Eye (tissue), 1 donor: ENCODE measurements at places on chromosomes 3 and 15.

DNA sequence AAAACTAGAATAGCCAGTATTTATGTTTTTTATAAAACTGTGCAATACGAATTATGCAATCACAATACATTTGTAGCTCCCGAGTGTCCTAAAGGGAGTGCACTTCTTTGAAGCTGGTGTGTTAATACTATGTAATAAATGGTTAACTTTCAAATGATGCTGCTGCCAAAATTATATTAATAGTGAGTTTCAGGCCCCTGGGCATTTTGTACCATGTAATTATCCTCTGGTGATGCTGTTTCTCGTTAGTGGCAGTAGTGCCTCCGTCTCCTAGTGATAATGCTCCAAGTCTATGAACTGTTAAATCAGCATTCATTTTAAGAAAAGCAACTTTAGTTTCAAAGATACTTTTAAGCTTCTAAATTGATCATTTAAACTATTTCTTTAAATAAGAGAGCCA is 132.7 kb upstream of the BHLHE40 start:
- no peak for DNase-seq

DNA sequence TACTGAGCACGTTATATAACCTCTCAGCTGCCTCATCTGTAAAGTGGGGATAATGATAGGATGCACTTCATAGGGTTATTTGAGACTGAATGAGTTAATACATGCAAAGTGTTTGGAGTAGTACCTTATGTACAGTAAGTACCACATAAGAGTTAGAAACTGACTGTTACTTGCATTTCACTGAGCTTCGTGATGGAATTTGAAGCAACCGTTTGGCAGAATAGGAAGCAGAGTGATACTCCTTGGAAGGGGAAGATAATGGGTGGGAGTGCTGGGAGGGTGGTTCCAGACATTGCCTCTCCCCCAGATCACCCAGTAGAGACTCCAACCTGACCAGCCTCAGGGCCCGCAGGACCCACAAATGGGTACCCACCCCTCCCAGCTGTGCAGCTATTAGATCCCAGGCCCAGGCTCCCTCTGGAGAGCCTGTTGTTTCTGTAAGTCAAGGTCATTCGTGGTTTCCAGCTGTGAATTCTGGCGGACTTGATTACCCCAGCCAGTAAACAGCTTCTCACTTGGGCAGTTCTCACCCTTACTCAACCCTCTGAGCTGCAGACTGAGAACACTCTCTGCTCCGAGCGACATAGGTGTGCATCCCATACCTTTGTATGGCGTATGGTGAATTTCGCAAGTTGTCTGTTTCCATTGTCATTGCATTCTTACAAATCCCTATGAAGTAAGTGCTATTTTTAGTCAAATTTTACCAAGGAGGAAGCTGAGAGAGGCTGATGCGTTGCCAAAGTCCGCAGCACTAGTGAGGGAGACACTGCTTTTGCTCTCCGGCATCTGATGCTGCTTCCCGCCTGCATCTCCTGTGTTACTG is 11.1 kb downstream of the ALPK3 start:
- no peak for DNase-seq

DNA sequence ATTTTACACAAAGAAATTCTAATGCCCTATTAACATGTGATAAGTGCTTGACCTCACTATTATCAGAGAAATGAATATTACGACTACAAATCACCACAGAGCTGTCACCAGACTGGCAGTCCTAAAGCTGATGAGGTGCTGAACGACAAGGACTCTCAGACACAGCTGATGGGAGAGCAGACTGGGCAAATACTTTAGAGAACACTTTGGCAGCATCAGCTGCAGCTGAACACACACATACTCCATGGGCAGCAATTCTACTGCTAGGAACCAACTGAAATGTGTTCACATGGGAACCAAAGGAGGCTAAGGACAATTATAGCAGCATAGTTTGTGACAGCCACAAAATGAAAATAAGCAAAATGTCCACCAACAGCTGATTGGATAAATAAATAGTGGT is 45.5 kb downstream of the SUSD5 start:
- no peak for DNase-seq

GRCh38 chr15:47513471-47513870 is 203.8 kb upstream of the SEMA6D start:
- DNase-seq, result no peak

DNA sequence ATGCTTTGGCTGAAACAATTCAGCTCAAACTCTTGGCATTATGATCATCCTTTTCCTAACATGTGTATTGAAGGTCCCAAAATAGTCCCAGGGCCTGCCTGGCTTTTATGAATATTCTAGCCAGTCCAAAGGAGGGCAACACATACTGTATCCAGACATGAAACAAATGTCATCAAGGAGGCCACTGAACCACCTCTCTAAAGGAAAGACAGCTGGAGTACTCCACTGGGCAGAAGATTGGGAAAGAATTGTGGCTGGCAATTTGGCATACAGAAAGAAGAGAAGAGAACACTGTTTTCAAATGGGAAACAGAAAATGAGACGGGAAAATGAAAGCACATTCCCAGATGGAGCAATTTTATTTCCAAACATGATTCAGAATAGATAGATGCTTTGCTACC is 80.6 kb downstream of the NCEH1 start:
- no peak for DNase-seq

DNA sequence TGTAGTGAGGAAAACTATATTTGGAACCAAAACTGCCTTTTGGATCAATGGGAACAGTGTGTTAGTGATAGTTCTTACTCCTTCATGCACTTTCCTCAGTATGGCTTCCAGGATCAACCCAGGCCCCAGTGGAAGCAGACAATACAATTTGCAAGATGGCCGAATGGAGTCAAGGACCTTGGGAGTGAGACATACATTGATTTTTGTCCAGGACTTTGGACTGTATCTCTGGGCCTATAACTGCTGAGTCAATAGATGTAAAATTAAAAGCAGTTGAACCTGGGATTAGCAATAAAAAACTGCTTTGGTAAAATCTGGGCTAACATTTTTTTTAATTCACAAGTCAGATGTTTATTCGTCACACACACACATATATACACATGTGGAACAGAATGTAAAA is 1.8 kb downstream of the ARRDC4 start:
- DNase-seq, result no peak

DNA sequence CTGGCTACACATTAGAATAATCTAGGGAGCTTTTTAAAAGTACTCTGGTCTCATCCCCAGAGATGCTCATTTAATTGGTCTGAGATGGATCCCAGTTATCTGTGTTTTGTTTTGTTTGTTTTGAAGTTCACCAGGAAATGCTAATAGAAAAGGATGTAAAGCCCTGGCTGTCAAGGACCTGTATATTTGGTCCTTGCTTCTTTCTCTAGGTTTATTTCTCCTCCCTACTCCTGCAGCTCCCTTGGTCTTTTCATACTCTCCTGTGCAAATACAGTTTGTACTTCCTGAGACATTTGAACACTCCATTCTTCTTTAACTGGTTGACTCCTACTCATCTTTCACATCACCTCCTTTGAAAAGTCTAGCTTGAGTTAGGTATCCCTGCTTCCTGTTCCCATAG is 3.3 kb downstream of the PIK3CA start:
- DNase-seq, result no peak

DNA sequence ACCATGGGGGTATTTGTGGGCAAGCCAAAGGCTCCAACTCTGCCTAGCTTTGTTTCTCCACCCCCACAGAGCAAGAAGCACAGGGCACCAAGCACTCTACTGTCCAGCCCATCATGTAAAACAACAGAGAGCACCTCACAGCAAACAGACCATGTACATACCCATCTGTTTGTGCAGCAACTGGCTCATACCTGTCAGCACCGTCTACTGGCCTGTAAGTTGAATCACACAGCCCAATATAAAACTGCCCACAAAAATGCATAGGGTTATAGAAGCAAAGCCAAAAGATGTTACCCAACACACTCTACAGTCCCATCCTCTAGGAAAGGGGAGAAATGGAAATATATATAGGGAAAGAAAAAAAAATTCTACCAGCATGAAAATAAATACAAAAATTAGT is 139.7 kb upstream of the CPNE4 start:
- DNase-seq, result no peak

DNA sequence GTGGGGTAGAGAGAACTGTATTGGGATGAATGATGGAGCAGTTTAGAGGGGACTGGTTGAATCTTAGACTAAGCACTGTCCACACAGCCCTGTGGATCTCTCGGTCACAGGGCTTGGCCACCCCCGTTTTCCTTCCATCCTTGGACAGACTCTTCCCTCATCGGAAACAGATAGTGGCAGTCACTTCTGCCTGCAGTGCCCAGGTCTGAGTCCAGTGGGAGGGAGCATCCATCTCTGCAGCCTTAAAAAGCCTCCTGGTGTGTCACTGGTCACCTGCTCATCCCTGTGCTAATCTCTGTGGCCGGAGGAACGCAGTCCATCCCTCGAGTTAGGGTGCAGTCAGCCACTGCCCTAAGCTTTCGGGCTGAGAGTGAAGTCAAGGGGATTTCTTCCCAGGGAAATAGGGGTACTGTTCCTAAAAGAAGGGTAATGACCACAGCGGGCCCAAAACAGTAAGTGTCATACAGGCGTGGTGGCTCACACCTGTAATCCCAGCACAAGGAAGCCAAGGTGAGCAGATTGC is 32.0 kb downstream of the PLA2G4D start:
- DNase-seq, result no peak

GRCh38 chr3:121642601-121643314 is 17.9 kb downstream of the HCLS1 start:
- no peak for DNase-seq

DNA sequence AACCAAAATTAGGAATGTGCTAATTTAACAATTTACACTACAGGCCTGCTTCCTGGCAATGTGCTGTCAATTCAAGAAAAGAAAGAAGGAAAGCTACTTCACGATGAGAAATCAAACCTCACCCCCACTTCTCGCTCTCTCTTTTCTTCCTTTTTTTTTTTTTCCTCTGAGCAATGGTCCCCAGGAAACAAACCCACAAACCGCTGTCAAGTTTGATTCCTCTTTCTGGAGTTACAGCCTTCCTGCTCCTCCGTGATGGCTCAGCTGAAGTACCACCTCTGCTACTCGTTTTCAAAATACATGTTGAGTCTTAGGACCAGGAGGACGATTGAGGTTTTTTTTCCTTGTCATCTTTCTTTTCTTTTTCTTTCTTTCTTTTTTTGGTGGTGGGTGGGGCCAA is 3.4 kb upstream of the TRIM71 start:
- no peak for DNase-seq

- DNase-seq, result no peak
Observed at GRCh38 chr3:81186412-81186811, 575.0 kb downstream of the GBE1 start.

- DNase-seq, result no peak
Observed at GRCh38 chr15:56866803-56867202, 51.6 kb upstream of the TCF12 start.

DNA sequence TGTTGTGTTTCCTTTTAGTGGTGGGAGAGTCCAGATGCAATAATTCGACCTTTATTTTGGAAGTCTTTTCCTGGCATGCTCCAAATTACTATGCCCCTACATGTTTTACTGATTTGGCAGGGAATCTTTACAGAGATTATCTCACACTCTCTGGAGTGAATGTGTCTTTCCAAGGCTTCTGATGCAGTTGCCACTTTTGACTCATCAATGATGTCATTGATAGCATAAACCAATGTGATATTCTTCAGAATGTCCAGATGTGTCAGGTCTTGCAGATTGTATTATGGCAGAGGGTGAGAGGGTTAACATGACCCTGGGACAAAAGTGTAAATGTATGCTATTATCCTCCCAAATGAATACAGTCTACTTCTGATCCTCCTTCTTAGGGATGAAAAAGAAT is 9.7 kb downstream of the RTP4 start:
- no peak for DNase-seq

DNA sequence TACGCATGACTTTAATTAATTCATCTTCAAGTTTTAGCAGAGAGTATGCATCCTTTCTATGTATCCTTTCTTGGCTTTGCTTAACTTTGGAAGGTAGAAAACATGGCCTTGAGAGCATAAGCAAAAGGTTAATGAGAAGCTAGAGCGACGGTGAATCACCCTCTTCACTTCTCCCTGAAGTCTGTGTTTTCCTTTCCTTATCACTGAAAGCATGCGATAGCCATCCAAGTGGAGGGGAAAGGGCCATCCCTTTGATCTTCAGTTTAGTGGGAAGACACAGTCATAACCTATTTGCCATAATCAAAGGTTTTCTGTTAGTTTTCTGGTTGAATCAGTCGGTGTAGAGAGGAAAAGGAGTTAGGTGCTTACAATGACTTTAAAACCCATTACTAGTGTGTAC is 354.0 kb upstream of the ROBO2 start:
- DNase-seq, result no peak

DNA sequence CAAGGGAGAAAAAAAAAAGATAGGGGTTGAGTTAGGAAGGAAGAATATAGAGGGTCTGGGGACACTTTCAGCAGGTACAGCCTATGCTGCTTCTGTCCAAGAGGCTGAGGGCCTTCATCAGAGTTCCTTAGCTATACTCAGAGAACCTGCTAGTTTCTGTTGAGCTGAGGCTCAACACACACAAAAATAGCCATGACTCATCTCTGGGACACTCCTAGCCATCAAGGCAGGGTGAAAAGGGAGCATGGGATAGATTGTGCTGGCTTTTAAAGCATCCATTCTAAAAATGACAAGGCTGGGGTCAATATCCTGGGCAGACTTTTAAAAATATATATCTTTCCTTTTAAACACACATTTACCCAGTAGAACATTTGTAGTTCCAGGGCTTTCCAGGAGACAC is 2.8 kb upstream of the RTP2 start:
- no peak for DNase-seq

- no peak for DNase-seq
Observed at GRCh38 chr3:45914362-45915058, 28.2 kb downstream of the CCR9 start.
